WTC11 (cell line): ENCODE measurements at places on chromosomes 5 and 9.

GRCh38 chr9:115121181-115121580 is 3.2 kb upstream of the TNC start:
- H3K27me3 ChIP-seq, result peaks cover 70% of the 10 kb centered on the region
- peaks cover 23% of the 10 kb centered on the region for H3K4me1 ChIP-seq
- H3K27ac ChIP-seq, result no peak overlapping the region

DNA sequence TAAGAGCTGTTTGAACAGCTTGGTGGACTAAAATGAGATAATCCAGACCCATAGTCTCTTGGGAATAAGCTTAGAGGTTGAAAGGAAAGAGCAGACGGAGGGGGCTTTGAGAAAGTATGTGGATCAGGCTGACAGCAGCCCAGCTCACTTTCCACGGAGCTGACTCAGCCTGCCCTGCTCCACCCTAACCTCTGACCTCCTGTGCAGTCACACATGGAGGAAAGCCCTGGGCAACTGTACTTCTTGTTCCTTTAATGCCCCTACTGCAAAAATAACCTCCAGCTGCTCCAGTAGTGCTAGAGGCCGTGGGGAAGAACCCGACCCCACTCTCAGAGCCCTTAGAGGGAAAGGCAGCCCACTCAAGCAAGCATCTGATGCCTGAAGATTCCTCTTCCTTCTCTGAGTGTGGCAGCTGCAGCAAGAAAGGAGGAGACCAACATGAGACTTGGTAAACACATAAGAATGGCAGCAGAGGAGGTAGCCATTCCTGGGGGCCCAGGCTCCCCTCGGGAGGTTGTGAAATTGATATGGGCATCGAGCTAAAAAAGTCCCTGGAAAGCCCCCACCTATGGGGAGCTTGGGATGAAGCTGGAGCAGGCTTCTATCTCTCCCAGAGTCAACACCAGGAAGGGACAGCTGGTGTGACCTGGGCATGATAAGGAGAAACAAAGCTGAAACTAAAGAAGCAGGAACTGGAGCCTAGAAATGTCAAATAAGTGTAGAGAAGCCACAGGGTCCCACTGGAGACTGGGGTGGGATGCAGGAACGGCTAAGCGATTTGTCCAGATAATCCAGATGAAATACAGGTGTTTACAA is 204.3 kb downstream of the PIK3R1 start:
- DNase-seq, result no peak
- no peak overlapping the region for H3K27ac ChIP-seq
- H3K4me1 ChIP-seq, result peaks cover 17% of the 10 kb centered on the region
- no peaks in the 10 kb centered on the region for H3K36me3 ChIP-seq

GRCh38 chr9:13787234-13787833 is 507.8 kb upstream of the MPDZ start:
- no peaks in the 10 kb centered on the region for H3K27me3 ChIP-seq
- H3K4me1 ChIP-seq, result peaks cover 4% of the 10 kb centered on the region
- DNase-seq, result no peak
- H3K36me3 ChIP-seq, result no peaks in the 10 kb centered on the region
- H3K4me3 ChIP-seq, result no peak overlapping the region

GRCh38 chr5:108521841-108522506 is 140.1 kb upstream of the FBXL17 start:
- DNase-seq, result no peak
- no peak overlapping the region for H3K27ac ChIP-seq
- H3K36me3 ChIP-seq, result peaks cover 23% of the 10 kb centered on the region
- H3K4me1 ChIP-seq, result peaks cover 28% of the 10 kb centered on the region

DNA sequence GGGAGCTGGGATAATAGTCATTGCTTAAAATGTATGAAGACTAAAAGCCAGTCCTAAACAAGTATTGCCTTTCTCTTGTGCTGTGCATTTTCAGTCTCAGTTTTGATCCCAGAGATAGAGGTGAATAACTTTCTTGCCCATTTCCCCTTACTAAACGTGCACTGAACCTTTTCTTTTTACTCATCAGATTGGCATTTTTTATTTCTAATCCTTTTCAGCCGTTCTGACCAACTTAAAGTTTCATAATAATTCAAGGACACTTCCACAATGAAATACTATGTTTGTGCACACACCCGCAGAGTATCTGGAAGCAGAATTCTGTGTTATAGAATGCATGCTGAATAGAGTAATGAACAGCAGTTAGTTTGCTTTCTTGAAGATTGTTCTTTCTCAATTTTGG is 343.6 kb downstream of the LRRC70 start:
- H3K36me3 ChIP-seq, result no peaks in the 10 kb centered on the region
- no peak overlapping the region for H3K27ac ChIP-seq
- H3K27me3 ChIP-seq, result no peaks in the 10 kb centered on the region
- no peak for DNase-seq
- H3K4me3 ChIP-seq, result no peak overlapping the region
